KBM-7 (cell line): ENCODE measurements at places on chromosomes 7 and 10.

- DNase-seq = no peak
These were observed 133.4 kb downstream of the CUL2 start for GRCh38 chr10:34956756-34957155.

- DNase-seq = no peak
These were observed 14.7 kb downstream of the AQP1 start for GRCh38 chr7:30926313-30926712.

GRCh38 chr7:36448781-36449379 is 59.2 kb downstream of the ANLN start:
- DNase-seq = no peak

- no peak for DNase-seq
These were observed 58.9 kb downstream of the ALOX5 start for GRCh38 chr10:45432700-45433472.

- DNase-seq = no peak
These were observed 64.8 kb upstream of the GRM8 start for GRCh38 chr7:127317447-127317961.

- DNase-seq = no peak
These were observed 30.0 kb upstream of the PRKAR2B start for GRCh38 chr7:107014387-107015023.

DNA sequence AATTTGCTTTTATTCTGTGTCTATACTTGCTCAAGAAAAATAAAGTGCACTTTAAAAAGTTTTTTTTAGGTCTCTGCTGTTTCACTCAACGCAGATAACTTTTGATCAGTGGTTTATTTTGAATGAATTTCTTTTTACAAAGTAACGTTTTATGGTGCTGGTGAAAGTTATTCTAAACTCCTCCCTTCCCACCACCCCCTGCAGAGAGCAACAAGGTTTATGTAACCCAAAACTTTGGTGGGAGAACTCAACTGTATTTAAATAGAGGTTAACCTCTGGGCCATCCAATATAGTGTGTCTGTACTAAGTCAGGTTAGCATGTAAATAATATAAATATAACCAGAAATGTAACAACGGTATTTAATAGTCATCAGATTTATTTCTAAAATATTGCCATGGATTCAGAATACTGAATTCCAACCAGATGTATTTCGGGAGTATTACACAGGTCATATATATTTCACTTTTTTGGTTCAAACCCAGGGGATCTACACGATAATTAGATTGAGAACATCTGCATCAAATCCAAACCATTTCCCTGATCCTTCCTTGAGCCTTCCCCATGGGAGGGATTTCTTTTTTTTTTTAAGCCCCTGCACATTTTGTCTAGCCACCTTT is 3.9 kb upstream of the CUX1 start:
- no peak for DNase-seq
